ENCODE measurements at places on chromosomes 13 and 19.

DNA sequence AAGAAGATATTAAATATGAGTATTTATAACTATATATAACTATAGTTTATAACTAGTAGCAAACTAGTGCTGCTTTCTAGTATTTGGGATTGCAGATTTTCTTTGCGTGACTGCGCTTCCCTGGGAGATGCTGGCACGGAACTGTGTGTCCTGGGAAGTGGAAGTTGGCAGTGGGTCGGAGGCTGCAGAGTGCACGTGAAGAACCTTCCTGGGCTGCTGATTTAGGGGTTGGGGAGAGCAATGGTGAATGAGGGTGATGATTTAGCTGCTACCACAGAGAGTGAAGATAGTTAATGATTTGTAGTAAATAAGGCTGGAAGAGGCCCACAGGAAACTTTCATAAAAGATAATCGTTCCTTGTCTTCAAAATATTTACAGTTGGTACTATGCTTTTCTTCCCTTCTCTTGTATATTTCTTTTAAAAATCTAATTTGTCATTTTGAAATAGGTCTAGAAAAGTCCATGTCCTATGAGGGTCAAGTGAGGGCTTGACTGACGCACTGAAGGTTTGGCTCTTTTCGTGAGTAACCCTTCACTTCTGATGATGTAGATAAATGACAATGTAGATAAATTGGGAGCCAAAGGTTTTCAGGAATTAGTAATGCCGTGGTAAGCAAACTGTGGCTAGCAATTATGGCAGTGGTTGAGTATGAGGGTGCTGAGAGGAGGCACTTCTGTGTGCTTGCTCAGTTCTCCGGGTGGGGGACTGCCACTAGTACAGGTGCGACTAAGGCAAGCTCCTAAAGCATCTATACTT is 3.0 kb upstream of the NAA16 start:
- no peak for DNase-seq

GRCh38 chr13:28014301-28014700 is 25.8 kb upstream of the URAD start:
- no peak for DNase-seq

- peak; percentile 64 for DNase-seq
Measured at GRCh38 chr13:111177081-111177711, 62.1 kb downstream of the ARHGEF7 start.

DNA sequence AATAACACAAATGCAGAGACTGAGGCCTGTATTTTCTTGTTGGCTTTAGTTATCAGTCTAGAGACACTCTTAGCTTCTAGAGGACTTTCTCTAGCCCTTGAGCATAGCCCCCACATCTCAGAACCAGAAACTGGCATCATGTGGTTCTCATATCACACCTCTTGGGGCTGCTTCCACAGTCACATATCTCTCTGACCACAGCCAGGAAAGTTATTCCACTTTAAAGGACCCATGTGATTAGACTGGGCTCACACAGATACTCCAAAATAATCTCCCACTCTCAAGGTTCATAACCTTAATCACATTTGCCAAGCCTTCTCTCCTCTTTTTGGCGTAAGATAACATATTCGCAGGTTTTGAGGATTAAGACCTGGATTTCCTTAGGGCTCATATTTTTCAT is 846.9 kb upstream of the MIR17HG start:
- no peak for DNase-seq

GRCh38 chr13:44927968-44928367 is 61.3 kb downstream of the NUFIP1 start:
- DNase-seq, result no peak

DNA sequence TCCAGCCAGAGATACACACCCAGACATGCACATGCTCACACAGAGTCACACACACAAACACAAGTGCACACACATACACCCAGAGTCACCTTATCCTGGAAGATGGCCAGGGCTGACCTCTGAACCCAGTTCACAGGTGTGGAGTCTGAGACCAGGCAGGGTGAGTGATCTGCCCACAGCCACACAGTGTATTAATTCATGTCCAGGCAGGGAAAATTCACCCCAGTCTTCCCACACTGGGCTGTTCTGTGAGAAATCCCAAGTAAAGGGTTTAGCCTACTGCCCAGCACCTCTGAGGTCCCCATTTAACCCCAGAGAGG is 2.0 kb downstream of the POU2F2 start:
- DNase-seq, result no peak

DNA sequence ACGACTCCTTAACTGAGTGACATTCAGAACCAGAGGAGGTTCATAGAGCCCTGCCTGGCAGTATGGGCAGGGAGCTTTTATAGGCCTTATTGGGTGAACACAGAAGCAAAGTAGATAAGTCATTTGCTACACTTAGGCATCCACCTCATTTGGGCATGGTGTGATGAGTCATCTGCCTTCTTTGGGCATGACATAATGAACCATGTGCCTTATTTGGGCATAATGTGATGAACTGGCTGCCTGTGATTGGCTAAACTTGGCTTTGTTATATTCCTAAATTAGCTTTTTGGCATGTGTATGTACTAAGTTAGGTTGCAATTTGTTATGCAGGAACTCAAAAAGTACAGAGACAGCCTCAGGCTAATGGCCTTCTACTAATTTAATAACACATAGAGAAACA is 2210.2 kb upstream of the PCDH20 start:
- no peak for DNase-seq

DNA sequence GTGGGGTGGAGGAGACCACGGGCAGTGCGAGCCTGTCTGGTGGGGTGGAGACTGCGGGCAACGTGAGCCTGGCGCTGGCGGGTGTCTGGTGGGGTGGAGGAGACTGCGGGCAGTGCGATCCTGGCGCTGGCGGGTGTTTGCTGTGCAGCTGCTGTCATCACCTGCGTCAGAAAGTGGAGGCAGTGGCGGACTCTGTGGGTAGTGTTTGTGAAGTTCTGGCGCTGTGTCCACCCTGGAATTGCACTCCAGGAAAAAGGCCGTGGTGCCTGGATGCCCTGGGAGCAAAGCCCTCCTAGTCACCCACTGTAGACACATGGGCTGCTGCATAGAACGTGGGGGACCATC is 6.2 kb downstream of the TEX29 start:
- DNase-seq, result no peak

DNA sequence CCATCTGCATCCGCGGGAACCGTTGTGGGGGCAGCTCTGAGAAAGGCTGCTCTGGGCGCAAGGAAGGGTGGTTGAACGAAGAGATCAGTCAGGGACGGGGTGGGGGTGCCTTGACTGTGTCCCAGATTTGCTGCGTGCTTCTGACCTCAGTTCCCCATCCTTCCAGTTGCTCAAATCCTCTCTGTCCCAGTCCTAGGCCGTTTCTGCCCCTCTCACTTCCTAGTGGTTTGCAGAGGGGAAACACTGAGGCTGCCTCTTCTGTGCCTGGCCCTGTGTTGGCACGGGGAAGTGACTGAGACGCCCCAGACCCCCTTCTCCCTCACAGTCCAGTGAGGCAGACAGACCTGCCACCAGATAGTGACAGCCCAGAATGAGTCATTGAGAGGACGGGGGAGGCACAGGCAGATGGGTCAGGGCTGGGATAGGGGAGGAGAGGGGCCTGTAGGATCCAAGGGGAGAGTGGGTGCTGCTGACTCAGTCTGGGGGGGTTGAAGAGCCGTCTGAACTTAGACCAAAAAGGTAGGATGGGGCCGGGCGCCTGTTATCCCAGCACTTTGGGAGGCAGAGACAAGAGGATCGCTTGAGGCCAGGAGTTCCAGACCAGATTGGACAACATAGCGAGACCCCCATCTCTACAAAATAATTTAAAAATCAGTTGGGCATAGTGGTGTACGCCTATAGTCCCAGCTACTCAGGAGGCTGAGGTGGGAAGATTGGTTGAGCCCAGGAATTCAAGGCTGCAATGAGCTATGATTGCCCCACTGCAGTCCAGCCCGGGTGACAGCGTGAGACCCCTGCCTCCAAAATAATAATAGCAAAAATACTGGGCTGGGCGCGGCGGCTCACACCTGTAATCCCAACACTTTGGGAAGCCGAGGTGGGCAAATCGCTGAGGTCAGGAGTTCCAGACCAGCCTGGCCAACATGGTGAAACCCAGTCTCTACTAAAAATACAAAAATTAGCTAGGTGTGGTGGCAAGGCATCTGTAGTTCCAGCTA is 26.5 kb downstream of the NUMBL start:
- no peak for DNase-seq

- no peak for DNase-seq
Measured at GRCh38 chr13:111969551-111970135, 97.3 kb upstream of the SOX1 start.

DNA sequence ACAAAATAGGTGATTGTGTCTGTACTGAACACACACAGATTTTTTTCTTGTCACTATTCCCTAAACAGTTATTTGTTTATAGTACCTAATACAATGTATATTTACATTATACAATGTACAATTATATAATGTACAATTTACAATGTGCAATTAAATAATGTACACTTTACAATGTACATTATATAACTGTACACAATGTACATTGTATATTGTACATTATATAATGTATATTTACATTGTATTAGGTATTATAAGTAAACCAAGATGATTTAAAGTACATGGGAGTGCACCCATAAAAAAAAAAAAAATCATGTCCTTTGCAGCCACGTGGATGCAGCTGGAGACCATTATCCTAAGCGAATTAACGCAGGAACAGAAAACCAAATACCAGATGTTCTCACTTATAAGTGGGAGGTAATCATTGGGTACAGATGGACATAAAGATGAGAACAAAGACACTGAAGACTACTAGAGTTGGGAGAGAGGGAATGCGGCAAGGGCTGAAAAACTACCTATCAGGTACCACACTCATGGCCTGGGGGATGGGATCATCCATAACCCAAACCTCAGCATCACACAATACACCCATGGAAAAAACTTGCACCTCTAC is 68.1 kb downstream of the ABCC4 start:
- DNase-seq, result no peak

GRCh38 chr19:49148784-49149651 is 6.2 kb downstream of the HRC start:
- DNase-seq, result peak; percentile 74

DNA sequence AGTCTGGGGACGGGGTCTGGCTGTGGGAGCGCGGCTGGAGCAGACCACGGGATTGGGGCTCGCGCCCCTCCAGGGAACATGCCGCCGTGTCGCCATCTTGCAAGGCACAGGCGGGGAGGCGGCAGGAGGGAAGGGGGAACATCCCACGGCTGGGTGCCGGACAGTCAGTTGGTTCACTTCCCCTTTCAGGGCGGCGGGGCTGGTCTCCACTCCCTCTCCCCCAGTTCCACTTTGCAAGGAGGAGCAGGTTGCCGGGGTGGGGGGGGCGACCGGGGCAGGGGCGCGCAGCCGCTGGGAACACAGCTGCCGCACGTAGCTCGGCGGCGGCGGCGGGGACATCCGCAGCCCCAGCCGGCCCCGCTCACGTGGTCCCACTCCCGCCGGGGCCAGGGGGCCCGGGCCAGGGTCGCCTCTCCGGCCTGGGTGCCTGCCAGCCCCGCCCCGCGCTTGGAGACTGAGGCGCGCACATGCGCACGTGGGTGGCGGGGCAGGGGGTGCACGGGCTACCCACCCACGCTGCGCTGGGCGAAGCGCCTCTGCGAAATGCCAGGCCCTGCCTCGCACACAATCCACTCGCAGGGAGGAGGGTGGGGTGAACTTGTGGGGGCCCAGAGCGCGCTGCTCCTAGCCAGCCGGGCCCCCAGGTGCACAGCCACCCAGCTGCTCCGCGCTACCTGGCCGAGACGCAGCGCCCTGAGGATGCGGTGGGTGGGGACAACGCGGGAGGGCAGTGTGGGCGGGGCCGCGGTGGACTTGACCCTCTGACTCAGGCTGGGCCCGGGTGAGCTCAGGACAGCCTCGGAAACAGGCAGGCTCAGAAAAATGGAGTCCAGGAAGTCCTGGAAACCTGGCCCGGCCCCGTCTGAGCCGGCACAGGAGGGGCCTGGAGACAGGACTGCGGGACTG is 6.4 kb downstream of the KLF16 start:
- DNase-seq, result peak; percentile 80

DNA sequence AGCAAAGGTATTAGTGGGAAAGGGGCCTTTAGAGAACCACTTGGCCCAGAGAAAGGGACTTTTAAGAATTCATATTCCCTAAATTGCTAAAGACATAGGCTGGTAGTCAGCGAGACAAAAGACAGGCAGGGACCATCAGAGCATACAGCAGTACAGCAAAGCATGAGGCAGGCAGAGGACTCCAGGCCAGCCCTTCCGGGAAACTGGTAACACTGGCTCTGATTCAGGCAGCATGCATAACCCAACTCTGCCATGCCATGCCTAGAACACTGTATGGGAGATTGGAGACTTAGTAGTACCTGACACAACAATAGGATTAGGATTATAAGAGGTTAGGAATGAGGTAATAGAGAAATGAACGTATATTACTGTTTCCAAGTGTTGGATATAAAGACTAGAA is 34.9 kb downstream of the CAB39L start:
- no peak for DNase-seq

- no peak for DNase-seq
Measured at GRCh38 chr13:90049989-90050671, 1297.4 kb upstream of the MIR17HG start.

- no peak for DNase-seq
Measured at GRCh38 chr13:41520660-41521630, 63.6 kb downstream of the RGCC start.

DNA sequence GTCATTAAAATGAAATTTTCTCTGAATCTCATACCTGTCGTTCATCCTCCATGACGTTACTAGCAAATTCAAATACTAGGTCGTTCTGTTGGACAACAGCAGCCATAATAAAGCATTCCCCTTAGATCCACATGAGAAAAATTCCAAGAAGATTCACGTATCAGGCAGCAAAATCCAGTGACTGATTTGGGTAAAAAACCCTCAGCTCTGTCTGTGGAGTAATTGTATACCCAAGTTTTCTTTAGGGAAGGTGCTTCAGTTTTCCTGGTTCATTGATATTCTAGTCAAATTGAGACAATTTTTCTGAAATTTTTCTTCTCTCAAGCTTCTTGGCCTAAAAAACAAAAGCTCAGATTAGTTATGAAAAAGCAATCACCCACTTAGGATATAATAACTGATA is 37.2 kb downstream of the ELF1 start:
- no peak for DNase-seq

DNA sequence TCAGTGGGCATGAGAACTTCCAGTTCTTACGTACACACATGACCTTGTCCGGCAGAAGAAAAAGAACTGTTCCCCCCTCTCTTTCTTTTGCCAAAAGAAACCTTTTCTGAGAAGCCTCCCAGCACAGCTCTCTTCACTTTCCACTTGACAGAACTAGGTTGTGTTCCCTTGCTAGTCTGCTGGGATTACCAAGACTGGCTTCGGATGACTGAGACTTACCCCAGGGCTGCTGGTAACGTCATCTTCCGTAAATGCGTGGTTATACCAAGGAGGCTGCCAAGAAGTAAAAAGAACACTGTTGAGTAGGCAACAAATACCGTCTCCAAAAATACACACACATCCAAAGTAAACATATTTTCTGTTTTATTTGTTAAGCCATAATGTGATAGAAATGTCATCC is 908.2 kb downstream of the EFNB2 start:
- DNase-seq, result no peak

DNA sequence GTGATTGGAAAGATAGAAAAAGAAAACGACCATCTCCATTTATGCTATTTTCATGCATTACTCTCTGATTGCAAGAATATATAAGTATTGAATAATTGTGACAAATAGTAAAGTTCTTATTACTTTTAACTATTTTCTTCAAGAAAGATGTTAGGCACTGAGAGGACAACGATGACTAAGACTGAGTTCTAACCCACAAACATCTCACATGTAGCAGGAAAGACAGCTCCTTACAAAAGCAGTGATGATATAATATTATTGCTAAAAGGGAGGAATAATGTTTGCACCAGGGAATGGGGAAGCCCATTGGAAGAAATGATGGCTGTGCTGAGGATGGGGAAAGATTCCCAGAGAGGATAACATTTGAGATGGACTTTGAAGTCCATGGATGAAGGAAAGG is 22.6 kb downstream of the RXFP2 start:
- DNase-seq, result no peak

GRCh38 chr19:18401580-18402112 is 4.2 kb upstream of the LRRC25 start:
- DNase-seq, result peak; percentile 66

Data from GM06990 (cell line).